Stimulated activated CD4-positive, alpha-beta T cell treated with anti-CD3 and anti-CD28 coated beads, Interleukin-1b, Interleukin-23, amount 100 ng/mL, for 24 hours (primary cell): ENCODE measurements at places on chromosomes 16 and 17.

DNA sequence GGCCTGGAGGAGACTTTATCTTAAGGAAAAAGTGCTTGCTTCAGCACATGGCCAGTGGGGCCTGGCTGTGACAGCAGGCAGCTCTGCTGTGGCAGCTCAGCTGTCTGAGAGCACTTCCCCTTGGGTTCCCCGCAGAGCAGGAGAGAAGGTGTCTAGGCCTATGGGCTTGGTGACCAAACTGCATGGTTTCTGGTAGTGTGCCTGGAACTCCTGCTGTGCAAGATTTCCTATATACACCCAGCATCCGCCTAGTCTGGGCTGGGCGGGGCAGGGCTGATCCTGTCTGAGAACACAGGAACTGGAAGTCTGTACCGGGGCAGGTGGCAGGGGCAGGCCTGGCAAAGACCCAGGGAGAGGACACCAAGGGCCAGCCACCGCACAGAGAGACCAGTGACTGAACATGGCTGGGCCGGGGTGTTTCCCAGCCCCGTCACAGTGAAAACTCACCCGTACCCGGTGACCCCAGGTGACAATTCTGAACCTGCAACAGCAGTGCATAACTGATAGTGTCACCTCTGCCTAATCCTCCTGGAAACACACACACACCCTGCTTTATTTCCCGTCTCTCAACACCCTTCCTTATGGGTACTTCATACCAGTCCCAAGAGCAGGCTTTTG lies 39.3 kb downstream of the CHD9 start:
- DNase-seq: no peak

DNA sequence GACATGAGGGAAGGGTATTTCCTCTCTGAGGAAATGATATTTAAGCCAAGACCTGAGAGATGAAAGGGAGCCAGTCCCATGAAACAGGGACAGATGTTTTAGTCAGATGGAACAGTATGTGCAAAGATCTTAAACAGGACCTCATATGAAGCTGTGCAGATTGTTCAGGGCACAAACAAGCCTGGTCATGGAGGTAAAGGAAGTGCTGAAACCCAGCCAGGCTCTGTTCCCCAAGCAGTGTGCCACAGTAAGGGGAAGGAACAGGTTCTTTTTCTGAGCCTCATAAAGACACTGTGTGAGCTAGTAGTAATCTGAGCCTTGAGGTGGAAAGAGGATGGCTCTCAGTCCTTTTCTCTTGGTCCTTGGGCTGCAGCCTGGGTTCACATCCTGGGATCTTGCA lies 159.9 kb downstream of the ANKFN1 start:
- no peak for DNase-seq

DNA sequence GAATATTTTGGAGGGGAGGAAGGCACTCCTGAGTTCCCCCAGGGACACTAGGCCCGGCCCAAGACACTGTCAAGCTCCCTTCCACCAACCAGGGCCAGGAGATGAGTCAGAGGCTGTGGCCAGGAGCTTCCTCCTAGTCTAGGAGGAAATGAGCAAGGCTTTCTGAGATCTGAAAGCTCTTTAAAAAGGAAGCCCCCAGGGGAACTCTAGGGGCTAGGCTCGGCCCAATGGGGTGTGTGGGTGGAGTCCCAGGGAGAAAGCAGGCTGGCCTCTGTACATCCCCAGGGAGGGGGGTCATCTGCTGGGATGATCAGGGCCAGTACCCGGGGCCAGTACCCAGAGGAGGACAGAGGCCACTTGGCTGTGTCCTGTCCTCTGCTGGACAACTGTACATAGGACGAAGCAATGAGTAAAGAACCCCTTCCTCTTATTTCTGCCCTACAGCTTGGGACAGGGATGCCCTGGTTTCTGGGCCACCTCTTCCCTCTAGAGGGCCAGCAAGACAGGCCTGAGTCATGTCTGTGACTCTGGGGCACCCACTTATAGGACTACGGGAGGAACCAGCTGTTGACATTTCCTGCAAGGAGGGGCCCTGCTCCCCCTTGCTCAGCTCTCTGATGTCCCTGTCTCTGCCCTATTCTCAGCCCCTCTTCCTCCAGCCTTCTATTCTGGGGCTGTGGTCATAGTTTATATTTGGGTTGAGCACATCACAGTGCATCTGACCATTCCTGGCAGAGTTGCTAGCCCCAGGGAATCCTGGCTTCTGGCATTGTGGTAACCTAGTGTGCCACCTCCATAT lies 2.7 kb downstream of the FHOD1 start:
- DNase-seq: peak; percentile 44

GRCh38 chr17:70945386-70945785 lies 776.1 kb downstream of the KCNJ2 start:
- DNase-seq: no peak

DNA sequence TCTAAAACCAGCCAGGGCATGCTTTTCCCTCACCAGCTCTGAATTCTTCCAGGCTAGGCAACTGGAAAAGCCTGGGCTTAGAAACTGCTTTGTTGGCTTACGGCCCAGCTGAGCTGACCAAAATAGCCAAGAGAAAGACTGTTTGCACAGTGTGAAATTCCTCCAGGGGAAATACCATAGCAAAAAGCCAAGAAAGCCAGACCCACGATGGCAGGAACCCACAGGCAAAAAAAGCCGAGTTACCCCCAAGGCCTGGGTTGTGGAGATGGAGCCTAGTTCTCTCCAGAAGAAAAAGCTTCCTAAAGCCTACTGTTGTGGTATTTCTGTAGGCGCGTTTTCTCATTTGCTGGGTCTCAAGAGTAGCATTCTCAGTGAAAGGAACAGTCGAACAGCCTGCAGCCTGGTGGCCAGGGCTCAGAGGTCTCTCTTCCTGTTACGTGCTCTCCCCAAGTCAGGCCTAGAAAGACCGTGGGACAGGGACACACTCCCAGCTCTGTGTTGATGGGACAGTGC lies 9.2 kb downstream of the SP2 start:
- DNase-seq: no peak

- DNase-seq: no peak
Measured at GRCh38 chr17:27226611-27227230, 67.2 kb upstream of the WSB1 start.

- DNase-seq: no peak
Measured at GRCh38 chr16:73037331-73037745, 10.6 kb downstream of the ZFHX3 start.

- DNase-seq: no peak
Measured at GRCh38 chr17:51107778-51108177, 12.9 kb downstream of the SPAG9 start.

DNA sequence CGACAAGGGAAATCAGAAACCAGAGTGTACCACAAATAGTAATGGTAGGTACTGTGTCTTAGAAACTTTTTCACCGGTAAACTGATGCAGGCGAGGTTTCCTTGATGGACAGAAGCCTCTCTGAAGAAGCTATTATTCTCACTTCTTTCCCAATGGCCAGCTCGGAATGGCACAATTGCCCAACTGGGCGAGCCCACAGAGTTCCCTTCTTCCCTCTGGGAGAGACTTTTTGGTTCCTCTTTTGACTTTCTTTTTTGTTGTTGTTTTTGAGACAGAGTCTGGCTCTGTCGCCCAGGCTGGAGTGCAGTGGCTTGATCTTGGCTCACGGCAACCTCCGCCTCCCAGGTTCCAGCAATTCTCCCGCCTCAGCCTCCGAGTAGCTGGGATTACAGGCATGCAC lies 16.9 kb downstream of the SLC43A2 start:
- DNase-seq: no peak

DNA sequence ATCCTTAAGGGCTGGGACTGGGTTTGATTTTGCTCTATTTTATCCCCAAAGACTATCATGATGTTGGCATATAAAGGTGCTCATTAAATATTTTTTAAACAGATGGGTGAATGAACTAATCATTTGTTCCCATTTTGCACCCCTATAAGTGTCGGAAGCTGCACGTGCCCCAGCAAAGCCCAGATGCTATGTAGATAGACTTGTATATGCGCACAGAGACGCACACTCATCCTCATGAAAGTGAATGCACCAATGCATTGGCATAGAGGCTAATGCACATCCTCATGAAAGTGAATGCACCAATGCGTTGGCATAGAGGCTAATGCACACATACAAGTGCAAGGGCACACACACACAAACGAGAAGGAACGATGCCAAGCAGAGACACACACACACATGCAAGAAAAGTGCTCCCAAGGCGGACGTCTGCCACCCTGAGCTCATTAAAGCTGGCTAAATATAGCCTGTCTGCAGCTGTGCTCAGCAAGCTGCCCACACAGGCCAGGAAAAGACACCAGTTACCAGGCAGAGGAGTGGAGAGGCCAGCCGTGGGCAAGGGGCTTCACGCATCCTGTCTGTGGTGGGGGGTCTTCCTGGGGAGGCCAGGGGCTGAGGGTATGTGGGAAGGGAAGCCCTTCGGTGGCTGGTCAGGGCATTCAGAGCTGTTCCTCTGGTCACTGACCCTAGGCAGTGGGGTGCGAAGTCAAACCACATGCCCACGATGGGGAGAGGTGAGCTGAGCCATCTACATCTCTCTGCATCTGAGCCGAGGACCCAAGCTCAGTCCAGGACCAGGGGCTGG lies 52.6 kb downstream of the PIMREG start:
- no peak for DNase-seq

- DNase-seq: no peak
Measured at GRCh38 chr17:54948380-54948779, 20.1 kb downstream of the COX11 start.

GRCh38 chr17:78040440-78041385 lies 82.2 kb downstream of the TNRC6C start:
- DNase-seq: no peak

- DNase-seq: no peak
Measured at GRCh38 chr17:62727916-62728672, 80.0 kb downstream of the MARCHF10 start.

DNA sequence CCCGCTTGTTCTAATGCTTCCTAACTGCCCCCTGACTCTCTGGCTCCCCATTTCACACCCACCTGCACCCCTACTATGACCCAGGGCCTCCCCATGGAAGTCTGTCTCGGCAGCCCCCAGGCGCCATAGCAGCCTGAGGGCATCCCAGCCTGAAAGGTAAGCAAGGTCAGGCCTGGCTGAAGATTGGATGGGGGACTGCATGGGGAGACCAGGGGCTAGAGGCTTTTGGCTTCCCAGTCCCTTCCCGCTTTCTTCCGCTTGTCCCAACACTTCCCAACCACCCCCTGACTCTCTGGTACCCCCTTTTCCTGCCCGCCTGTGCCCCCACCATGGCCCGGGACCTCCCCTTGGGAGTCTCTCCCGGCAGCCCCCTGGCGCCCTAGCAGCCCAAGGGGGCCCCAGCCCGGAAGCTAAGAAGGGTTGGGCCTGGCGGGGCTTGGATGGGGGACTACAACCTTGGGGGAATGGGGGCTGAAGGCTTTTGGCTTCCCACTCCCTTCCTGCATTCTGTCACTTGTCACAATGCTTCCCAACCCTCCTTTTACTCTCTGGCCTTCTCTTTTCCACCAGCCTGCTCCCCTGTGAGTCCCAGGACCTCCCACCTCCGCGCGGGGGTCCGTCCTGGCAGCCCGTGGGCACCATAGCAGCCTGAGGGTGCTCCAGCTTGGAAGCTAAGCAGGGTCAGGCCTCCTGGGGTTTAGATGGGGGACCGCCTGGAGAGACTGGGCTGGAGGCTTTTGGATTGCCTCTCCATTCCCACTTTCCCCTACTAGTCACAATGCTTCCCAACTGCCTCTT lies 2288.4 kb downstream of the TP53TG3F start:
- DNase-seq: no peak

DNA sequence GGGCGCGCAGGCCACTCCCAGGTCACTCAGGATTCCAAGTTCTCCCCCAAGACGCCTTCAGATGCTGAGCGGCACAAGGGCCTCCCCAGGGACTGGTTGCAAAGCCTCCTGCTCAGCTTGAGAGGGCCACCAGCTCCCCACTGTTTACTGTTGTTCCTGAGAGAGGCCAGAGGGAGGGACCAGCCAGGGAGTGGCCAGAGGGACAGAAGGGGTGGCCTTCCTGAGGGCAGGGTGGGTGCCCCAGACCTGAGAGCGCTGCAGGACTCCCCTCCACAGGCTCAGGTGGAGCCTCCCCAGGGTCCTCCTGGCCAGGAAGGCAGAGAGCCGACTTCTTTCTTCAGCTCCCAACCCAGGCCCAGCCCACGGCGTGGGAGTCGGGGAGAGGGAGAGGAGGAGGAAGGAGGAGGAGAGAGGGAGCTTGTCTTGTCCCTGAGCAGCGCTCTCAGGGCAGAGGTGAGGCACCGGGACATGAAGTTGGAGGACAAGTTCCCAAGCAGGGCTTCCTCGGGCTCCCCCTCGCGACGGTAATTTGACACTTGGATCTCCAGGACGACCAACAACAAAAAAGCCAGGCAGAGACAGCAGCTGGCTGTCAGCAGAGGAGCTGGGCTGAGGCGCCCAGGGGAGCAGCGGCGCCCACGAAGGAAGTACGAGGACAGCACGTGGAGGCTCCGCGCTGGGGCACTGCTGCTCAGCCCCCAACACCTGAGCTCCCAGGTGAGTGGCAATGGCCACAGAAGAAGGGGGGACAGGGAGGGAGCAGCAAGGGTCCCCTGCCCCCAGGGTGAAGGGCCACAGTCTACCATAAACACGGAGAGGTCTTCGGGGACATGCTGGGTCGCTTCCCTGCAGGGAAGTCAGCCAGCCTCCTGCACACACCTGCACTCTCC lies 497 bp downstream of the SMIM5 start:
- DNase-seq: peak; percentile 23

DNA sequence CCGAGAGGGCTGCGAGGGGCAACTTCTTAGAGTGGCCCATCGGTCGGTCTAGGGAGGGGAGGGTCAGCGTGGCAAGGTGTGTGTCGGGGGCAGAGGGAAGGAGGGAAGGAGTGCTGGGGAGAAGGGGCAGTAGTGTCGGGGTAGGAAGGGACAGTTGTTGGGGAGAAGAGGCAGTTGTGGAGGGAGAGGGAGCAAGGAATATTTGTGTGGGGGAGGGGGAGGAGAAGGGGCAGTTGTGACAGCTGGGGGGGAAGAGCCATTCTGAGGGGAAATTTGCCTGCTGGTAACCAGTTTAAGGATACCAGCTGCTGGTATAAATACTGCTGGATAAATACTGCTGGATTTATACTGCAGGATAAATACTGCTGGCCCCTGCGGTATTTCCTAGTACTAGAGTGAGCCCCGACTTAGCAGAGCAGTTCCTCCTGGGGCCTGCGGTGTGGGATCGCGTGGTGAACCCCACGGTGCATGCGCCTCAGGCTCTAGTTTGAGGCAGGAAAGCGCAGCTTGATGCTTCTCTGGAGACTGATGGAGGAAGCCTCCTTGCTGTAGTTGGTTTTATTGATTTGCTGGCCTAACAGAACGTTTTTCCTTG lies 309 bp downstream of the DNAH2 start:
- no peak for DNase-seq

DNA sequence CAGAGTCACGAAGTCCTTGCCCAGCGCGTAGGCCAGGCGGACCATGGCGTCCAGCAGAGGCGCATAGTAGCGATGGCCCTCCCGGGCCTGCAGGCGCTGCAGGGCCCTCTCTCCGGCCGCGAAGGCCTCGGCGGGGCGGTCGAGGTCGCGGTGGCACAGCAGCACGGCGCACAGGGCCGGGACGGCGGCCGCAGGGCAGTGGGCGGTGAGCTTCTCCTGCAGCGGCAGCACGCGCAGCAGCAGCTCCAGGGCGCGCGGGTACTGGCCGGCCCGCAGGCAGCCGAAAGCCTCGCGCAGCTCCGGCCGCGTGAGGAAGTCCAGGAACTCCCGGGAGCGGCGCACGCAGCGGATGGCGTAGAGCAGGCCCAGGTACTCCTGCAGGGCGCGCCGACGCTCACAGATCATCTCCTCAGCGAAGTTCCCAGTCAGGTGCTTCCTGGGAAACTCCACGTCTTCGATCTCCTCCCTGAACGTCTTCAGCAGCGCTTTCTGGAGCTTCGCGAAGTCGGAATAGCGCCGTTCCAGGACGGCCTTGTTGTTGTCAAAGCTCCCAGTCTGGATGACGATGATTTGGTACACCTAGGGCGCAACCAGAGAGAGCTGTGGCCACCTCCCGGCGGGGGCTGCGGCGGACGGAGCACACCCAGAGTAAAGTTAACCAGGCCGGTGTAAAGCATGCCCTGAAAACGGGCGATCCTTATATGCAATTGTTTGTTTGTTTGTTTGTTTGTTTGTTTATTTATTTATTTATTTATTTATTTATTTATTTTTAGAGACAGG lies 7.4 kb downstream of the SNX20 start:
- no peak for DNase-seq
